Activated CD8-positive, alpha-beta memory T cell treated with anti-CD3 and anti-CD28 coated beads, Interleukin-2, amount 10 ng/mL, durations not matched to agents 7 days and 5 days (primary cell): ENCODE measurements at places on chromosomes 3 and 15.

GRCh38 chr3:40871394-40871793 lies 327.9 kb upstream of the CTNNB1 start:
- DNase-seq: no peak

DNA sequence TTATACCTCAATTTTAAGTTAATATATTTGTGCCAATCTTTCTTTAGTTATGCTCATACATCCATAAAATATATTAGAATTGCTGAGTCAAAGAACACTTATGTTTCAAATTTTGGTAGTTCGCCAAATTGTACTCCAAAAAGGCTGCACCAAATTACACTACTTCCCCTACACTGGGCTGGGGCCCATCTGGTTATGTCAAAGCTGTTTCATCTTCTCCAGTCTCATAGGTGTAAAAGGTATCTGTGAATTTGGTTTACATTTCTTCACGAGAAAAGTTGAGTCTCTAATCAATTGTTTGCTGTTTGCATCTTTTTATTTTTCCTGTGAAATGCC lies 706 bp downstream of the FSIP1 start:
- no peak for DNase-seq

DNA sequence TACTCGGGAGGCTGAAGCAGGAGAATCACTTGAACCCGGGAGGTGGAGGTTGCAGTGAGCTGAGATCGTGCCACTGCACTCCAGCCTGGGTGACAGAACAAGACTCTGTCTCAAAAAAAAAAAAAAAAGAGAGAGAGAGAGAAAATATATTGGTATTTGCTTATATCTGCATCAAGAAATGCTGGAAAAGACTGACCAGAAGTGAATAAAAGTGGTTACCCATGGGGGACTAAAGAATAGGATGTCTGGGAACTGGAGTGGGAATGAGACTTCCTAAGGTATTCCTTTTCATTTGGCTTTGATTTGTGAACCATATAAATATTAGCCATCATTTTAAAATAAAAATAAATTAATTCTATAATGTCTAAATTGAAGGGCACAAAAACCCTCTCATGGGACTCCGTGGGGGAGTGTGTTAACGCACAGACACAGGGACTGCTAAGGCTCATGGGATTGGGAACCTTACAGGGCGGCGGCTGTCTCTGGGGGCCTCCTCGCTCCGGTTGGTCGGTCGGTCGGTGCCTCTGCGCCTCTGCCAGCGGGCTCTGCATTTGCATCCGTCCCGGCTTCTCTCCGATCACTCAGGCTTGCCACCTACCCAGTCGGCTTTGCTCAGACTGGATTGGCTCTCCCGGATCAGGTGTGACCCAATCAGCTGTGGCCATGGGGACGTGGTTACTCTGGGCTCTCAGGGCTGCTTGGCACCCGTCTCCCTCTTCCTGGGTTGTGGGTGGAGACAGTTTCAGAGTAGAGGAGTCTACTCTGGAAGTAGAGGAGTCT lies 12.7 kb upstream of the TSPAN3 start:
- DNase-seq: peak; percentile 67

DNA sequence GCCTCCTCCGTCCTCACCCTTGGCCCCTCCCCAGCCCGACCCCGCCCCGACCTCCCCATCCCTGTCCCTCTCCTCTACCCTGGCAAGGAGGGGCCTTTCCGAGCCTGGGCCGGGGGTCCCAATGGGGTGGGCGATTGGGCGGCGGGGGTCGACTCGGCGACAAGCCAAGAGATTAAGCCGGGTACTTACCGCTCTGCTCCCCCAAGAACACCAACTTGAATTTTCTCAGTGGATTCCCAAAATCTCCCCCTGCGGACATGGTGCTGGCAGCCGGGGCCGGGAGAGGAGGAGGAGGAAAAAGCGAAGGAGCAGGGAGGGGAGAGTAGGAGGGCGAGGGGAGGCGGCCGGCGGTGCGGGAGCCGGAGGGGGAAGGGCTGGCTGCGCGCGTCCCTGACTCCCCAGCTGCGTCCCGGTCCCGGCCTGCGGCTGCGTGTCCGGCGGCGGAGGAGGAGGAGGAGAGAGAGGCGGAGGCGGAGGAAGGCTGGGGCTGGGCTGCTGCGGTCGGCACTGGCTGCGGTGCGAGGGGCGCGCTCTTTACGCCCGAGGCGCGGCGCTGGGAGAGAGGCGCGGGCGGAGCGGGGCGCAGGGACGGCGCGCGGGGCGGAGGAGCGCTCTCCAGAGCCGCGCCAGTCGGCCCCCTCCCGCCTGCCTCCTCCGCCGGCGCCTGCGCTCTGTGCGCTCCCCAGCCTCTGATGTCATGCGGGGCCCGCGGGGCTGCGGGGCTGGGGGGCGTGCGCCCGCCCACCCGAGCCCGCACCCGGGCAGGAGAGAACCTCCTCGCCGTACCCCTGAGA lies at the start of gene RAB6B:
Gene RAB6B, minus strand, starts transcription at position 675 of the 794 bp plus-strand sequence. Its CDS starts 416 bp downstream, at position 259.
- DNase-seq: no peak
